ENCODE measurements at places on chromosomes 12 and 14.

DNA sequence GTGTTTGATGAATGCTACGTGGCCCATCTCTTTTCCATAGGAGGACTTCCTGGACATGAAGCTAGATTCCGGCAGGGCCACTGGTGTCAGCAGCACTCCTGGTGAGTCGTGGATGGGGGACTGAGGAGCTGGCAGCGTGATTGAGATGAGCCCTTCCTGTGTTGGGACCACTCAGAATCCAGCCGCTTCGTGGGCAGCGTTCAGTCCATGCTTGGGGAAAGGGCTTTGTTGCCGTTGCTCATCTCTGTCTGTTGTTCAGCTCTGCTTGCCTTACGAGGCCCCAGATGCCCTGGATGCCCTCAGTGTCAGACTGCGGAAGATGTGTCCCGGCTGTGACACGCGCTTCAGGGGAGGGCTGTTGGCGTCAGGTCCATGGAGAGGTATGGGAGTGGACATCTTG is 127.1 kb upstream of the RTL1 start:
- DNase-seq = no peak

GRCh38 chr12:11497995-11498394 is 102.6 kb upstream of the PRB2 start:
- DNase-seq = no peak

DNA sequence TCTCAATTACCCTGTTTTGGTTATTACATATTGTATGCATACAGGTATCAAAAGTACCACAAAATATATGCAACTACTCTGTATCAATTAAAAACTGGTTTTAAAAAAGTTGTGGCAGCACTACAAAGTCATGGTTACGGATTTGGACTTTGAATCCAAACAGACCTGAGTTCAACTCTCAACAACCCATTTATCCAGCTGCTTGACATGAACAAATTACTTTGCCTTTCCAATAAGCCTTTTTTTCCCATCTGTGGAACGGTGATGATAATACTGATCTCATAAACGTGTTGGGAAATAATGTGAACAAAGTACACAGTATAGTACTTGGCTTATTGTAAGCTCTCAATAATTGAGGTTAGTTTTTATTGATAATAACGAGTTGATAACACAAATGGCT is 85.0 kb downstream of the MNAT1 start:
- DNase-seq = peak; percentile 1

DNA sequence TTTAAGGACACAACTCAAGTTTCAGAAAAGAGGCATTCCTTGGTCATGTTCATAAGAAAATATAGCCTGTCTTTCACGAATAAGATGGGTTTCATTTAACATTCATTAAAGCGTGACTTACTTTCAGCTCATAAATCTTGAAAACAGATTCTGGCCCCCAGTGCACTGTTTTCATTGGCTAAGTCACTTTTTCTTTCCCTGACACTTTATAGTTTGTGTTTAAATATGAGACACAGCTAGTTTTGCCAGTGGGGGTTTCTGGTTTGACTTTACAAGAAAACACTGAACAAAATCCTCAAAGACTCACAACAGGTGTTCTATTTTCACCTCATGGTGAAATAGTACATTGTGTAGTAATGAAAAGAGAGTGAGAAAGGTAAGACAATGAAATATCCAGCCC is 65.9 kb downstream of the PHLDA1 start:
- no peak for DNase-seq

- peak; percentile 6 for DNase-seq
These were observed 317.5 kb downstream of the BCL11B start for GRCh38 chr14:98954349-98955000.

DNA sequence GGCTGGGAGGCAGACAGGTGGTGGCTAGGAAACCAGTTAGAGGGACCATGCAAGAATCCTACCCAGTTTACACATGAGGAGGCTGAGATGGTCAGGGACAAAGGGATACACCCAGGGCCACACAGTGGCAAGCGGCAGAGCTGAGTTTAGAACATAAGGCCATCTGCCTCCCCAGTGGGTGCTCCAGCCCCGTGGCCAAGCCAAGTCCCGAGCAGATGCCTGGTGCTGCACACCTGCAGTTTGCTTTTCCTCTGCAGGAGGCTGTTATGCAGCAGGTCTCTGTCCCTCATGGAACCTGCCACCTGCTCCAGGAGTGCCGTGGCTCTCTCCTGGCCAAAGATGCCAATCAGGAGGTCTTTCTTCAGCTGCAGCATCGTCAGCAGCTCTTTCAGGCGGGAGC is 70.8 kb downstream of the SYNE3 start:
- no peak for DNase-seq

DNA sequence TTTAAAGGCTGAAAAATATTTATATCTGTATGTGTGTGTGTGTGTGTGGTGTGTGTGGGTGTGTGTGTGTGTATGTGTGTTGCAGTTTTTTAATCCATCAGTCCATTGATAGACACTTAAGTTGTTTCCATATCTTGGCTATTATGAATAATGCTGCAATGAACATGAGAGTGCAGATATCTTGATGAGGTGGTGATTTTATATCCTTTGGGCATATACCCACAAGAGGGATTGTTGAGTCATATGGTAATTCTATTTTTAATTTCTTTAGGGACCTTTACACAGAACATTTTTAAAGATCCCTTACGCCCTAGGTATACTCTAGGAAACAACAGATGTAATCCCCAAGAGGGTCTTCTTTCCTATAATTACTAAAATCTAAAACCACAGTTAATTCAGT is 154.5 kb upstream of the CLEC14A start:
- DNase-seq = no peak

GRCh38 chr12:132186857-132187620 is 42.8 kb downstream of the NOC4L start:
- DNase-seq = no peak

- no peak for DNase-seq
These were observed 74.4 kb upstream of the TRHDE start for GRCh38 chr12:72197790-72198189.

GRCh38 chr12:65419284-65420072 is 141.0 kb downstream of the MSRB3 start:
- DNase-seq = no peak

DNA sequence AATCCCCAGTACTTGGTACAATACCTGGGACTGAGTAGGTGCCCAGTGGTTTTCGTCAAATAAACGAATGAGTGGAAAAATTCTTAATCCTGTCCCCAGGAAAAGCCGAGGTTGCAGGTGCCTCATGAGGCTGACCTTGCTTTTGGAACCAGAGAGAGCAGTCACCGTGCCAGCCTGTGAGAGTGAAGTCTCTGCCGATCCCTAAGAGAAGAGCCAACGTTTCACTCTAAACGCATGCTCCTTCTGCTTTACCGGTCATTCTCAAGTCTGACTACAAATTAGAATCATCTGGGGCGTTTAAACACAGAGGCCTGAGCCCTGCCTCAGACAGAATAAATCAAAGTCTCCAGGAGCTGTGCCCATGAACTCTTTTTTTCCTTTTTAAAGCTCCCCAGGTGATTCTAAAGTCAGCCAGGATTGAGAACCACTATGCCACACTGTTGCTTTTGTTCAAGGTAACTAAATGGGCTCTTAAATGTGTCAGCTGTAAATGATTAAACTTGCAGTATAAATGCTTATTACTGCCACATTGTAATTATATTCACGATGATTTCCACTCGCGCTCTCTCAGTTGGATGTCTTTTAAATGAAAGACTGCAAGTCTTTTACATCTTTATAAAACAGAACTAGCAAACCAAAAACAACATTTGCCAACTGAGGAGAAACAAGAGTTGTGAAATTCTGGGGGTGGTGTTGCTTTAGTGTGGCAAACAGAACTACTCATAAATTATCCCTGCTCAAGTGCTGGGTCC is 26.9 kb downstream of the TCP11L2 start:
- DNase-seq = no peak

DNA sequence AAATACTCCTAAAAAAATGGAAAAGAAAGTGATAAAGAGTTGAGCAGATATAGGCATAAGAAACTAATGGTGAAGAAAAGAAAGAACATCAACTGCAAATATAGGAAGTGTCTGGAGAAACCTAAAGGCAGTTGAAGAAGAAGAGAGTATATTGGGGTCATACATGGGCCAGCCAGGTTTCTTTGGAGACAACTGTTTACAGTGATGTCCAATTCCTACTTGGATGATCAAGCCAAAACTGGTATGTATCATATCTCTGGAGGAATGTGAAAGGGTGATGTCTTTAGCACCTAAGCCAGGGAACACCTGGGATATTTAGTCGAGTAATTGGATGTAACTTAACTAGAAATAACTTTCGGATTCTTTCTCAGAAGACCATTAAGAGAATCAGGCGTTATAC is 129.3 kb upstream of the FLRT2 start:
- DNase-seq = no peak

DNA sequence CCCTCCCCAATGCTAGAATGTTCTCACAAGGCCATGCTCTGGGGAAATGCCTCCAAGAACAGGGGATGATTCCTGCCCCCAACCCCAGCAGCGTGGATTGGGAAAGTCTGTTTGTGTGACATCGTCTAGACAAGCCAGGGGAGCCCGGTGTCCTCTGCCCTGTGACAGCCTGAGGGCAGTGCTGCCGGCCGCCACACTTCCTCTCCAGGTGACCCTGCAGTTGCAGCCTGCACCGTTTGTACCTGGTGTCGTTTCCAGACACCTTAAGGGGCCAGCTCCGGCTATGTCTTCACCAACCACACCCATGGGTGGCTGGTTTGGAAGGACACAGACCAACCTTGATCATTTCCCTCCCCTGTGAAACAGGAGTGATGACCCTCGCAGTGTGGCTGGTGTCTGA is 372.6 kb downstream of the BCL11B start:
- no peak for DNase-seq

- no peak for DNase-seq
These were observed 4.8 kb downstream of the PPFIBP1 start for GRCh38 chr12:27528788-27529187.

DNA sequence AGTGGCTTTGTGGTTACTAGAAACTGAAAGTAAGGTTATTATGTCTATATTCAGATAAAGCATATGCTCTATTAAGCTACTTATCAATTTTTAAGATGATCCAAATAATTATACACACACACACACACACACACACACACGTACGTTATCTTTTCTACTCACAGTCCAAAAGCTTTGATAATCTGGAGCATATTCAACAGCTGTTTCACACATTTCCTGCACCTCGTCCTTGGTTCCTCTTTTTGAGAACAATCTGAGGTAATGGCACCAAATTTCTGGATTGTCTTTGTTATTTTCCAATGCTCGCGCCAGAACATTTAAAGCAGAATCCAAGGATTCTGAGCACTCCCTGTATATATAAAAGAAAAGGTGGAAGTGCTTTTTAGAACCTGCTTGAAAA is 37.5 kb downstream of the ZFC3H1 start:
- DNase-seq = no peak

DNA sequence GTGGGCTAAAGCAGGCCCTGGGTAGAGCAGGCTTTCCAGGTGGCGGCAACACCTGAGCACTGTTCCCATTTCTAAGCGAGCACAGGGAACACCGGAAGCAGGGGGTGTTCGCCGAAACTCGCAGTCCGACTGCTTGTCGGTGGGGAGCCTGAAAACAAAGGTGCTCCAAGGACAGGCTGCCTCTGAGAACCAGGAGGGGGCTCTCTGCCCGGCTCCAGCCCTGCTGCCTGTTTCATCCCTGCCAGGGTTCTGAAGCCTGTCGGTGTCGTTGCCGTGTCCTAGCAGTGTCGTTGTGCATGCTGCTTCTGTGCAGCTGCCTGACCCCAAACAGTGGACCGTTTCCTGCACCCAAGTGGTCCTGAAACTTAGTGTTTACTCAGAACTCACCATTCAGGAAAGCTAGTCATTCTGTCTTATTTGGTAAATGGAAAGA is 21.8 kb downstream of the CCNK start:
- no peak for DNase-seq

All from NCI-H82 (cell line).